K562 (cell line): ENCODE measurements at places on chromosomes 6 and 20. TPM values are rescaled to one million over a fixed set of nuclear protein-coding genes. Genes with fewer than 3 reads are reported as not detected.

DNA sequence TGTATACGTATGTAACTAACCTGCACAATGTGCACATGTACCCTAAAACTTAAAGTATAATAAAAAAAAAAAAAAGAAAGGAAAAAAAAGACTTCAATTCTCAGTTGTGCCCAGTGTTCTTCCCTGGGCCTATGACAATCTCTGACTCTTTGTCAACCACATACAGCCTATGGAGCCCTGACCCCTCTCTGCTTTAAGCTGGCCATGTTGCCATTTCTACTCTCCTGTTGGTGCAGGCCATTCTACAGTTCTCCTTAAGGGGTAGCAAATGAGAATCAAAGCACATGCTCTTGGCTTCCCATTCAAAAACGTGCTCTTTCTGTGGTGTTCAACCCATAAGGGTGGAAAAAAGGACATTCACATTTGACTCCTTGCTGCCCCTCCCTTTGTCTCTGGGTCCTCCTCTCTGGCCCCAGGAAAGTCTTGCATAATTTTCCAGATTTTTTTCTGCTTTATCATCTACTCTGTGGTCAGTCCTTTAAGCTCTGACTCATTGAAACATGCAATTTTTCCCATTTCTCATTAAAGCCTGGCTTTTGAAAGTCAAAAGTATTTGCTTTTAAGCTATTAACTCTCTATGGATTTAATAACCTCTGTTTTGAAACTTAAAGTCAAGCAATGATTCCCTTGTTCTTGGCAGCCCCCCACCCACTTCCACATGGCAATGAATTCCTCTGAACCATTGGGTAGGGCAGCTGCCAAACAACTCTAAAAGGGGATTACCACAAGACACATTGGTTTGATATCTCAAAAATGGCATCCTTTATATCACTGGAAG lies 208.6 kb upstream of the MCHR2 start:
- no peak overlapping the region for H3K27ac ChIP-seq
- H3K4me3 ChIP-seq = no peak overlapping the region
- H3K27me3 ChIP-seq = no peaks in the 10 kb centered on the region
- no peak for DNase-seq
- H3K36me3 ChIP-seq = no peaks in the 10 kb centered on the region

CTCFL gene
- total RNA-seq = 122 and 124 TPM in 2 replicates

GRCh38 chr6:109523478-109523877 lies 40.5 kb upstream of the ZBTB24 start:
- H3K4me1 ChIP-seq = no peaks in the 10 kb centered on the region
- no peak for DNase-seq

DNA sequence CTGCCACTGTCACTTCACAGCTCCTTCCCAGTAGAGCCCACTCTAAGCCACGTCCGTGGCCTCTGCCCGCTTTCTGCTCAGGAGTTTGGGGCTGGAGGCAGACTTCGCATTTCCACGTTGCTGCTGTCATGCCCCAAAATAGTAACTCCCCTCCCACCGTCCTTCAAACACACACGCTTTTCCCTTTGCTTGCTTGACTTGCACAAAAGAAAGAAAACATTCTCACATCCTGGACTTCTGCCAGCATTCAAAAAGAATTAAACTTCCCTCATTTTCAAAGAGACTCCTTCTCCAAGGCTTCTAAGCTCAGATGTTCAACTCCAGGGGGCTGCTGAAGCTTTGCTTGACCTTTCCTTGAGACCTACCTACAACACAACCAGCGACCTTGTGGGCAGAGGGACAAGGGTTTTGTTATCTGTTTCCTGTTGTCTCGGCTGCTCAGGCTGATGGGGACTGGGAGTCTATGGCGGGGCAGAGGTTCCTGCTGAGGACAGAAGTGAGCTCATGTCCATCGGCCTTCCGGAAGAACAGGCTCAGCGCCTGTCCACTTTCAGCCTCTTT lies 263.8 kb upstream of the FOXQ1 start:
- DNase-seq = no peak
- H3K27ac ChIP-seq = no peak overlapping the region
- H3K27me3 ChIP-seq = peaks cover 21% of the 10 kb centered on the region
- H3K4me1 ChIP-seq = no peaks in the 10 kb centered on the region
- H3K36me3 ChIP-seq = no peaks in the 10 kb centered on the region

GRCh38 chr6:151576633-151577032 lies 82.8 kb downstream of the CCDC170 start:
- no peaks in the 10 kb centered on the region for H3K4me1 ChIP-seq
- no peaks in the 10 kb centered on the region for H3K36me3 ChIP-seq
- H3K27ac ChIP-seq = no peak overlapping the region
- DNase-seq = no peak
- peaks cover 29% of the 10 kb centered on the region for H3K27me3 ChIP-seq
- no peak overlapping the region for H3K4me3 ChIP-seq

- peak; percentile 44 for DNase-seq
- H3K4me1 ChIP-seq = peaks cover 6% of the 10 kb centered on the region
- no peaks in the 10 kb centered on the region for H3K27me3 ChIP-seq
- H3K4me3 ChIP-seq = peak overlapping the region; percentile 98
- no peaks in the 10 kb centered on the region for H3K36me3 ChIP-seq
Observed at GRCh38 chr20:47502271-47503239, 868 bp downstream of the NCOA3 start.

DNA sequence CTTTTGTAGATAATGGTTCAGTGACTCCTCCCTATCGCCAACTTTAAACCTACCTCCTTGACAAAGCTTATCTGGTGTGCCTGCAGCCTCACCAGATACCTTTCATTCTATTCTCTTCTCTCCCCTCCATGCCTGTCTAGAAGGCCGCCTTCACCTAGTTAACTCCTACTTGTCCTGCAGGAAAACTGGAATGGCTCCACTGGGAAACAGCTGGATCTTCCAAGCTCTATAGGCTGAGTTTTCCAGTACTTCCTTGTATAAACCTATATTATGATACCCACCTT lies 6.2 kb downstream of the PRKN start:
- H3K4me3 ChIP-seq = no peak overlapping the region
- H3K4me1 ChIP-seq = no peaks in the 10 kb centered on the region
- H3K36me3 ChIP-seq = no peaks in the 10 kb centered on the region
- no peaks in the 10 kb centered on the region for H3K27me3 ChIP-seq
- no peak overlapping the region for H3K27ac ChIP-seq

DNA sequence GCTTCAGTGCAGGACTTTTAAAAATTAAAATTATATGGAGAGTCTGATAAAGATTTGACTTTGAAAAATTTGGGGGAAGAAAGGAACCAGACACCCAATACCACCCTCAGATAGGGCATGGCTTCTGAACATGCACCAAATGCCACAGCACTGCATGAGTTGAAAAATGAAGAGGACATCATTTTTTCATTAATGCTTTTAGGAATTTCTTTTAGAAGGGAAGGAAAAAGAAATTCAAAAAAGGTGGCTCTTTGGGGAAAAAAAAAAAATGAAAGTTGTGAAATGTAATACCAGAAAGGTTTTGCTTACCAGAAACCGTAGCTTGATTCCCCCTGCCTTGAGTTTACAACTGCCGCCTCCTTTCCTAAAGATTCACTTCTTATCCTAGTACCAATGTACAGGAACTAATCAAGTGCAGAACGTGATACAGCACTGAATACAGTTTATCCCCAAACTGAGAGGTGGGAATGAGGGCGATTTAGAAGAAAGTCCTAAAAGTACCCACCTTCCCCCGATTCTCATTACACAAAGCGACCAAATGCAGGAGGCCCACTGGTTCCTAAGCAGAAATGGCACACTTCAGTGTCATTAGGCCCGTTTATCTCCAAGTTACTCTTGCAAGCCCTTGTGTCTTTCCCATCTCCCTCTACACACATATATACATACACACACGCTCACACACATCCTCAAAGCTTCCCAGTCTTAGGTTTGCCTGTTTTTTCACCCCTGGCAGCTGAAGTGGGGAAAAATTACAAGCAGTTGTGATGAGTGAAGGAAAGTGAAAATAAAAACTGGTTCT lies 2.8 kb downstream of the PPP1R10 start:
- H3K27ac ChIP-seq = peak overlapping the region; percentile 95
- no peak for DNase-seq
- peak overlapping the region; percentile 68 for H3K4me3 ChIP-seq
- H3K4me1 ChIP-seq = peaks cover 4% of the 10 kb centered on the region; the same call in 1 of the 2 replicates
- no peaks in the 10 kb centered on the region for H3K27me3 ChIP-seq

DNA sequence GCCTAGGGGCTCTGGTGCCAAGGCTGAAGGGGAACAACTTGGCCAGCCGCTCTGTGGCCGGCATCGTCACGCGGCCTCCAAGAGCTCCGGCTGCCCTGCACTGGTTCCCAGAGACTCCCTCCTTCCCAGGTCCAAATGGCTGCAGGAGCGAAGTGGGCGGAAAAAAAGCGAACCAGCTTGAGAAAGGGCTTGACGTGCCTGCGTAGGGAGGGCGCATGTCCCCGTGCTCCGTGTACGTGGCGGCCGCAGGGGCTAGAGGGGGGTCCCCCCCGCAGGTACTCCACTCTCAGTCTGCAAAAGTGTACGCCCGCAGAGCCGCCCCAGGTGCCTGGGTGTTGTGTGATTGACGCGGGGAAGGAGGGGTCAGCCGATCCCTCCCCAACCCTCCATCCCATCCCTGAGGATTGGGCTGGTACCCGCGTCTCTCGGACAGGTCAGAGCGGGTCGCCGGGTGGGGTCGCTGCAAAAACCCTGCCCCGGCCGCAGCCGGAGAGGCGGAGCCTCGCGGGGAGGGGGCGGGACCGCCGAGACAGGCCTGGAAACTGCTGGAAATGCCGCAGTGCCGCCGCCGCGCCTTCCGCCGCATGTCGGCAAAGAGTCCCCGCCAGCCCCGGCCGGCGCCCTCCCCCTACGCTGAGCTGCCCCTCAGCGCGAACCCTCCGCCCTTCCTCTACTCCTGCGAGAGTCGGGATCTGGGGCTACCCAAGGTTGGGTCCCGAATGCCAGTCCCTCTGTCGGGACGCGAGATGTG lies 814 bp upstream of the HSP90AB1 start:
- peaks cover 41% of the 10 kb centered on the region for H3K36me3 ChIP-seq
- DNase-seq = peak; percentile 95
- peak overlapping the region; percentile 98 for H3K27ac ChIP-seq
- no peaks in the 10 kb centered on the region for H3K27me3 ChIP-seq
- peak overlapping the region; percentile 94 for H3K4me3 ChIP-seq
- H3K4me1 ChIP-seq = peaks cover 22% of the 10 kb centered on the region

GRCh38 chr6:20205722-20206161 lies 6.5 kb downstream of the MBOAT1 start:
- peak; percentile 41 for DNase-seq
- no peaks in the 10 kb centered on the region for H3K27me3 ChIP-seq
- peak overlapping the region; percentile 28; the same call in 1 of the 3 replicates for H3K27ac ChIP-seq
- no peak overlapping the region for H3K4me3 ChIP-seq

GRCh38 chr20:6940876-6941275 lies 173.4 kb downstream of the BMP2 start:
- H3K27me3 ChIP-seq = no peaks in the 10 kb centered on the region
- H3K4me3 ChIP-seq = no peak overlapping the region
- DNase-seq = no peak
- H3K4me1 ChIP-seq = no peaks in the 10 kb centered on the region
- H3K27ac ChIP-seq = no peak overlapping the region
- no peaks in the 10 kb centered on the region for H3K36me3 ChIP-seq

MAN1A1 gene
- total RNA-seq = 75.0 and 78.4 TPM in 2 replicates

DNA sequence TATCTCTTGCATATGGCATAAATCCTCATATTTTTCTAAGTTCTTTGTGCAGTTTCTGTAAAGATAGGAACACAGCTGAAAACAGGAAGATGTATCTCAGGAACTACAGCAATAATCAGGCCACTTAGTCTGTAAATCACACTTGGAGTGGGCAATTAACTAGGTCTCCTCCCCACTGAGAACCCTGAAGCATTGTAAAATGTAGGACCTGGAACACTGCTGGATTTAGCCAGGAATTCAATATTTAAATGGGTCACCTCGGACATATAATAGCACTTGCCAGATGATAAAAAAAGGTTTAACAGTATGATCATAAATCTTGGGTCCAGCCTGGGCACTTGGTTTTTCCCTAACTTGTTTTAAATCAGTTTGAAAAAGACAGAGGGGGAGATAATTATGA lies 155.0 kb downstream of the GRM1 start:
- no peak for DNase-seq
- no peaks in the 10 kb centered on the region for H3K36me3 ChIP-seq
- no peaks in the 10 kb centered on the region for H3K27me3 ChIP-seq
- H3K4me3 ChIP-seq = no peak overlapping the region
- no peaks in the 10 kb centered on the region for H3K4me1 ChIP-seq

DNA sequence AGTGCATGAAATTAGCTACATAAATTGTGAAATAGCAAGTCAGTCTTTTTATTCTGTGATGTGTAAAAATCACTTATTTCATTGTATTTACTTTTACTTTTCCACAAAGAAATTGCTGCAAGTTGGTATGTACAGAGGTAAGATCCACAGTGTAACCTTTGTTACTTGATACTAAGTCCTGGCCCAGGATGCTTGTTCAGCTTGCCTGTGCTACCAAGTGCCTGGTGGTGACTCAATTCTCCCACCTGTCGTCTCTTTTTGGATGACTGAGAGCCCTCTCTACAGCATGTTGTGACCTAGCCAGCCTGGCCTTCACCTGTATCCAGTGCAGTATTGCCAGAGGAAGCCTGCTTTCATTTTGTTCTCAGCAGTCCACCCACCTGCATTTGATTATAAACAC lies 54.9 kb downstream of the ANKRD6 start:
- no peaks in the 10 kb centered on the region for H3K4me1 ChIP-seq
- no peaks in the 10 kb centered on the region for H3K36me3 ChIP-seq
- no peak for DNase-seq
- no peak overlapping the region for H3K27ac ChIP-seq
- peaks cover 32% of the 10 kb centered on the region for H3K27me3 ChIP-seq
- H3K4me3 ChIP-seq = no peak overlapping the region

- no peak overlapping the region for H3K27ac ChIP-seq
- 0 out of 3 replicates have a peak, but pooled peaks cover 5% of the 10 kb centered on the region for H3K36me3 ChIP-seq
- DNase-seq = no peak
- no peak overlapping the region for H3K4me3 ChIP-seq
- peaks cover 3% of the 10 kb centered on the region; the same call in 1 of the 3 replicates for H3K4me1 ChIP-seq
Observed at GRCh38 chr6:107083047-107083768, 32.1 kb downstream of the BEND3 start.

NR2E1 gene
- total RNA-seq = not detected in 2 replicates

- no peaks in the 10 kb centered on the region; the same call in 2 of the 3 replicates for H3K27me3 ChIP-seq
- no peak overlapping the region for H3K4me3 ChIP-seq
- H3K4me1 ChIP-seq = no peaks in the 10 kb centered on the region
Observed at GRCh38 chr6:164086076-164086887, 671.8 kb downstream of the QKI start.
